ENCODE measurements at places on chromosomes 5 and 9.

- DNase-seq, result no peak
Measured at GRCh38 chr5:32510860-32511259, 66.3 kb upstream of the ZFR start.

- DNase-seq, result no peak
Measured at GRCh38 chr5:149826574-149826973, 96.5 kb downstream of the PPARGC1B start.

DNA sequence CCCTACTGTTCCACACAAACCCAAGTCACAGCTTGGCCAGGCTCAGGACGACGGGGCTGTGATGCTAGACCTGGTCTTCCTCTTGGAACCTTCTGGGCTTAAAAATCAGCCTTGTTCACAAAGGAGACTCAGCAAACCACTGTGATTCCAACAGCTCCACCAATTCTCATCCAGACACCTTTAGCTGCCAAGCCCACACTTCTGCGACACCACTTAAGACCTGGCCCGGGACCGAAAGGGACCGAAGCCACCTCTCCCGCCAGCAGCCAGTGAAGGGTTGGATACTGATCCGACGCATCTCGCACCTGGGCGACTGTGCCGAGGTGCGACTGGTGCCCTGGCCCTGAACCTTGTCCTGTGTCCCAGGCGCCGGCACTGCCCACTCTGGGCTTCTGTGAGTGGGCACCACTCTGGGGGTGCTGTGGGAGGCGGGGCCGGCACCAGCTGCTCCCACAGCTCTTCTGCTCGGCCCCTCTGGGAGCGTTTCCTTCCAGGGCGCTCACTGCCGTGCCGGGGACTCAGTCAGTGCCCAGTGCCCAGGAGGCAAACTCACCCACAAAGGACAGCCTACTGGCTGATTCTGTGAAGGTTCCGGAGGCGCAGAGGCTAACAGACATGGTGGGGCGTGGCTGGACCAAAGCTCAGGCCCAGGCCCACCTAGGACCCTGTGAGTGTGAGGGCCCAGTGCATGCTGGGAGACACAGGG is 50.9 kb downstream of the EXD3 start:
- no peak for DNase-seq

- DNase-seq, result no peak
Measured at GRCh38 chr5:91532281-91532680, 149.2 kb upstream of the ARRDC3 start.

DNA sequence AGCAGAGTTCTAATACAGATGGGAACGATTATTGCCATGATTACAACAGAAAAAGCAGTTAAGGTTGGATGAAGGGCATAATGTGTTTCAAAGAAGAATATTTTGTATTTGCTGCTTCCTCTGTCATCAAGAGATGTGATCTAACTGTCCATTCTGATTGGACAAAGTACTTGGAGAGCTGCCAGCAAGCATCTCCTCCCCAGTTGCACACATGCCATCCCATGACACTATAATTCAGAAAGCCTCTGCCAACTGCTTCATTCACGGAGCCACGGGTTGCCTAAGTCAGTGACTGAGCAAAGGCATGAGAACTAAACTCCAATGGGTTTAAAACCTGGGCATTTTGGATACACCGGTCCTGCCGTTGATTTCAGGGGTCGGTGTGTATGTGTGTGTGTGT is 253.8 kb downstream of the CRB2 start:
- no peak for DNase-seq

DNA sequence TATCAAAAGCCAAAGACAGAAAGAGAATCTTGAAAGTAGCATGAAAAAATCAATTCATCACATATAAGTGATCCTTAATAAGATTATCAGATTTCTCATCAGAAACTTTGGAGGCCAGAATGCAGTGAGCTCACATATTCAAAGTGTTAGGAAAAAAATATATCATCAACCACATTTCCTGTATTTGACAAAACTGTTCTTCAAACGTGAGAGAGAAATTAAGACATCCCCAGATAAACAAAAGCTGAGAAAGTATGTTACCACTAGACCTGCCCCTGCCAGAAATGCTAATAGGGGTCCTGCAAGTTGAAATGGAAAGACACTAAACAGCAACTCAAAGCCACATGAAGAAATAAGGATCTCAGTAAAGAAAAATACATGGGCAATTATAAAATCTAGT is 29.9 kb downstream of the HACD4 start:
- DNase-seq, result no peak

GRCh38 chr5:38149815-38150195 is 108.6 kb upstream of the EGFLAM start:
- no peak for DNase-seq

GRCh38 chr9:36298566-36298965 is 40.3 kb upstream of the GNE start:
- DNase-seq, result no peak

DNA sequence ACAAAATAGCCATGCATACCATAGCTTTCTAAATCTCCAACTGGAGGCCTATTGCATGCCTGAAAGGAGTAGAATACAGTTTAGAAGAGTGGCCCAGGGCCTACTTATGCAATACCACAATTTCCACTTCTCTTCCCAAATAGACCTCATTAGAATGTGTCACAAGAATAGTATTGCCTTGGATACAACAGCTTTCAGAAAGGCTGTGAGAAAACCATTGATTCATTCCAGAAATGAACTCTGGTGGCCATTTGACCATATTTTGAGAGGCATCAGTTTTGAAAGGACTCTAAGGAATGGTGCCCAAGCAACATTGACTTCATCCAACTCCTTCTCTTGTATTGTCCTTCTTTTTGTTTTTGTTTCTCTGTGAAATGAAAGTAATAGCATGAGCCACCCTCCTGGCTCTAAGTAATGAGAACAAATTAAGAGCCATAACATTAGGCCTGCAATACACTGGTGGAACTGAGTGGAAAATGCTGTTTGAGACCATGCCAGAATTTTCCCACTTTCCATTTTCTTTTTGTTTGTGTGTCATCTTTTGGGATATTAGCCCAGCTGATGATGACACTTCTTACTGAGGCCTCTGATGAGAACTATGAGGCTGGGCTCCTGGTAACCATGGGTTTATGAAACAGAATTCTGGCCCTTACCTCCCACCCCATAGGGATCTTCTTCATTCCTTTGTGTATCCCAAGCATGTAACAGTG is 90.2 kb downstream of the TMEM174 start:
- DNase-seq, result no peak

DNA sequence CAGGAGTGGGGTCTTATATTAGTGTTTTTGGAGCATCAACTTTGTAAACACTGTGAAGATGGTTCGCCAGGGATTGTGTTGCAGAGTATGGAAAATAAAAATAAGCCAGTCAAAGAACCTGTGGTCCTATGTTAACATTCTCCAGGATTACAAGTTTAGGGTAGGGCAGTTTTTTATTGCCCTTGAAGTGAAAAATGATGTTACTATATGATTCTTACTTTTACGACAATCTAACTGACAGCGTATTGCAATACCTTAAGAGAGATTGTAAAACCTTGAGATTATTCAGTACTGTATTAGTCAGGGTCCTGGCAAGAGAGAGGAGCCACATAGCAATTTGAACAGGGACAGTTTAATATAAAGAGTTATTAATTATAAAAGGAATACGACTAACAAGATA is 144.7 kb upstream of the ZNF608 start:
- DNase-seq, result no peak

DNA sequence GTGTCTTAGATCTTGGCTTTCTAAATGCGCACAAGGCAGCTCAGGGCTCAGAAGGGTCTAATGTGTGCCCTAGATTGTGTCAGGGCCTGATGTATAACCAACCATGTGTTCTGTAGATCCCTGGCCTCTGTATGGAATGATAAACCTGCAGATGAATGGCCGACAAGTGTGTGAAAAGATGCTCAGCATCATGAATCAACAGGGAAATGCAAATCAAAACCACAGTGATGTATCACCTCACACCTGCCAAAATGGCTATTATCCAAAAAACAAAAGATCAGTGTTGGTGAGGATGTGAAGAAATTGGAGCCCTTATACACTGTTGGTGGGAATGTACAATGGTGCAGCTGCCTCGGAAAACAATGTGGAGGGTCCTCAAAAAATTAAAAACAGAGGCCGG is 489.8 kb downstream of the SEMA5A start:
- no peak for DNase-seq

- no peak for DNase-seq
Measured at GRCh38 chr9:114889802-114890224, 40.6 kb downstream of the TNFSF8 start.

- DNase-seq, result no peak
Measured at GRCh38 chr9:79621916-79622575, 50.3 kb downstream of the TLE4 start.

GRCh38 chr5:115440782-115441451 is 103.7 kb downstream of the FEM1C start:
- no peak for DNase-seq

DNA sequence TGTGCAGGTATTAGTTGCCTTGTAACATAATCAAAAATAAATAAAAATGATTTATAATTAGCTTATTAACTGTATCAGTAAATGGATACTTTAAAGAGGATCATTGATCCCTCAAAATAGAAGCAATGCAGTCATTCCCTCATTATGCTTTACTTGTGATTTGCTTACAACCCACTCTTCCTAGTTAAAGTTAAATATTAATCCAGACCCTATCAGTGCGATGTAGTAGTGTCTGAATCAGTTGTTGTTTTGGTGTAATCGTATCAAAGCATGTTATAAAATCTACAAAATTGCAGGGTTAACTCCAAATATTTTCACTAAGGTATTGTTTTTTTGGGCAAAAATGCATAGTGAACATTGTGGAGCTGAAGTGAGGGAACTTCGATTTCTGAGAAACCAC is 17.6 kb downstream of the TENT4A start:
- DNase-seq, result no peak

- DNase-seq, result no peak
Measured at GRCh38 chr5:62017092-62017491, 288.9 kb upstream of the KIF2A start.

DNA sequence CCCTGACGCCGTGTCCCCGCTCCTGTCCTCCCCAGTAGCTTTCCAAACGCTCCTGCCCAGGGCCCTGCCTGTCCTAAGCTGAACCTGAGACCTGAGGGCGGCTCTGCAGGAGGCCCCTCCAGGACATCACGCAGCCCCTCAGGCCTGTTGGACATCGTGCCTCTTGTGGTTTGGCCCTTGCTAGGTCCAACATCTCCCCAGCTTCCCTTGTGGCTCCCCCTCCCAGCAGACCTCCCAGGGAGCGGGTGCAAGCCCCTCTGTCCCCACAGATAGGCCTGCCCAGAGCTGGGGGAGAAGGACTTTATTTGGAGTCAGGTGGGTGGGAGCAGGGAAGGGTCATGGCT is 4.1 kb downstream of the OBP2B start:
- DNase-seq, result no peak

- no peak for DNase-seq
Measured at GRCh38 chr5:114367029-114367428, 5.2 kb downstream of the KCNN2 start.

GRCh38 chr9:800591-801150 is 40.8 kb upstream of the DMRT1 start:
- DNase-seq, result no peak

DNA sequence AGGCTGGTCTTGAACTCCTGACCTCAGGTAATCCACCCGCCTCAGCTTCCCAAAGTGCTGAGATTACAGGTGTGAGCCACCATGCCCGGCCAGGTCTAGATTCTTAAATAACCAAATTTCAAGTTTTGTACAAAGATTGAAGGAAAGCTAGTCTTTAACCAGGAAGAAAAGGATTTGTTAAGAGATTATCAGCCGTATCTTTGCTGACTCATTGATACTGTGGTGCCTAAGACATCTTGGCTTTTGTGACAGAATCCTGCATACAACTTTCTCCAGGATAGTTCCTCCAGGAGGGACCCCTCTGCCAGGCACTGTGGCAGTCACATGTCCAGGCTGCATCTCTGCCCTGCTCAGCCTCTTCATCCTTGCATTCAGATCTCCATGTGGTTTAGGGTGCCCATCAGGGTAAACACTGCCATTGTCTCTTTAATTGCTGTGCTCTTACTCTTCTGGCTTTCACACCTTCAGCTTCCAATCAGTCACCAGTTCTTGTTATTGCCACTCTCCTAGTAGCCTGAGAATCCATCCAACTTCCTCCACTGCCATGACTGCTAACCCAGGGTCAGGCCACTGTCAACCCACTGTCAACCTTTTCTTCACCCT is 10.0 kb downstream of the MAP3K1 start:
- no peak for DNase-seq

DNA sequence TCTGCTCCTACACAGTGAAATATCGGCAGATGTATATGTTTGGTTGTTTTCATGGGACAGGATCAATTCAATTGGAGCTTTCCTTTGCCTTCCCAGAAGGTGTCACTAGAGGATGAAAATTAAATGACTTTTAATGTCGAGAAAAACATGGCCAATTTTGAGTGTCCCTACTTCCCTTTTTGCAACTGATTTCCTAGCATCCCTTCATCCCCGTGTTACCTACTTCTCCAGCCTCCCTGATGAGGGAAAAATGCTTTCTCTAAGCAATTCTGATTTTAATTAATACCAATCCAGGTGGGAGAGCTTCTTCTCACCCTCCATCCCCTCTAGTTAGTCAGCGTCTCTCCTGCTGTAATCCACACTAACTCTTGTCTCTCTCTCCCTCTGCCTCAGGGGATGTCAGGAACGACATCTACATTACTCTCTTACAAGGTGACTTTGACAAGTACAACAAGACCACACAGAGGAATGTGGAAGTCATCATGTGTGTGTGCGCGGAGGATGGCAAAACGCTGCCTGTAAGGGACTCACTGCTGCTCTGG is 64.9 kb downstream of the DOCK2 start:
- no peak for DNase-seq
